ENCODE measurements at places on chromosomes 1 and 21.

GRCh38 chr1:240611619-240612480, at the start of gene GREM2:
GREM2 (minus strand) TSS chr1:240612155; CDS start chr1:240493475, 118,680 bp downstream.
- DNase-seq = peak; percentile 23

DNA sequence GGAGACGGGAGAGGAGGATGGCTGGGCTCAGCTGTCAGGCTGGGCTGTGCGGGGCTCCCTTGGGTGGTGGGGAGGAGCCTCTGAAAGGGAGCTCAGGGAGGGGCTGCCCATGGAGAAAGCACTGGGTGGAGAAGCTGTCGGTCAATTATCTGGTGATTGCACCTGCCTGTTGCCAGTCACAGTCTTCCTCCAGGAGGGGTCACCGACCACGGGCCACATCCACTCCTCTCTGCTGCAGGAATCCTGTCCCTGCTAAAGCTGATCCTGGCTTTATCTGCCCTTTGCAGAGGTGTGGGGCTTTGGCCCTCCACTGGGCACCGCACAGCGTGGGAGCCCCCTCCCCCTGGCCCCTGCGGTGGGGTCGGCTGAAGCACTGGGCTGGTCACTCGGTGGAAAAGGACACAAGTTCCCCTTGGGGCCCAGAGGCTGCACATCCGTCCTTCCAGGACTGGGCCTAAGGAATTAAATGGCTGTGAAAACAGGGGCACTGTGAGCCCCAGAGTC, 21.8 kb upstream of the COL18A1 start:
- DNase-seq = no peak

- DNase-seq = no peak
Measured at GRCh38 chr1:58660105-58660504, 39.8 kb downstream of the MYSM1 start.

DNA sequence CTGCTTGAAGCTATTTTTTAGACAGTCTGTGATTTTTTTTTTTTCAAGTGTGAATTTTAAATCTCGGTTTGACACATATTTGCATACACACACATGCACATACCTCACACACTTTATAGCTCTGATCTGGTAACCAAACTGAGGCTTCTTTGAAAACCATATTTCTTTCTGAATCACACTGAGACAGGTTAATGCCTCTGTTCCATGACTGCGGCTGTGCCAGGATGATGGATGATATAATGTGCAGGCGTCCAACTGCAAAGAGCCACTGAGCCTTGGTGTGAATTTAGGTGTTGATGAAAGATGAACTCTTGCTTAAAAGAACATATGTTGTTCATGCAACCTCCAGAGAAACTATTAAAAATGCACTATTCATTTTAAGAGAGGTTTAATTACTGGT, 504.0 kb upstream of the OLFM3 start:
- DNase-seq = no peak

- DNase-seq = no peak
Measured at GRCh38 chr21:46128106-46128932, 27.1 kb downstream of the FTCD start.

All from cerebellar cortex (tissue), 1 donor.